Stimulated activated CD4-positive, alpha-beta T cell treated with anti-CD3 and anti-CD28 coated beads, TNF-alpha, amount 100 ng/mL, for 4 hours (primary cell): ENCODE measurements at places on chromosomes 1 and 21.

DNA sequence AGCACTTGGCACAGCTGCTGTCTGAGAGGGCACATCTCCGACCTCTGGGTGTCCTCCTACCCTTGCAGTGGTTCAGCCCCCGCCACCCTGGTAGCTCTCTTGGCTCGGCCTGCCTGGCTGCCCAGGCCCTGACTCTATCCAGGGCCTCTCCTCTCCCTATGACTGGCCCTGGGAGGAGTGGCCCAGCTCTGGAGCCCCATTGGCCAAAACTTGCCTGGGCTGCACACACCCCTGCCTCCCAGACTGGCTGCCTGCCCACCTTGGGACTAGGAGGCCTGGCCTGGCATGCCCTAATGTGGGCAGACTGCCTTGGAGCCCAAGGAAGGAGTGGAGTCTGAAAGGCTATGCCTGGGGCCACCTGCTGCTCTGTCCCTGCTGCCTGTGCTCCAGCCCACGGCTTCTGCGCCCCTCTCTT is 33.6 kb downstream of the ACOT11 start:
- DNase-seq, result no peak

DNA sequence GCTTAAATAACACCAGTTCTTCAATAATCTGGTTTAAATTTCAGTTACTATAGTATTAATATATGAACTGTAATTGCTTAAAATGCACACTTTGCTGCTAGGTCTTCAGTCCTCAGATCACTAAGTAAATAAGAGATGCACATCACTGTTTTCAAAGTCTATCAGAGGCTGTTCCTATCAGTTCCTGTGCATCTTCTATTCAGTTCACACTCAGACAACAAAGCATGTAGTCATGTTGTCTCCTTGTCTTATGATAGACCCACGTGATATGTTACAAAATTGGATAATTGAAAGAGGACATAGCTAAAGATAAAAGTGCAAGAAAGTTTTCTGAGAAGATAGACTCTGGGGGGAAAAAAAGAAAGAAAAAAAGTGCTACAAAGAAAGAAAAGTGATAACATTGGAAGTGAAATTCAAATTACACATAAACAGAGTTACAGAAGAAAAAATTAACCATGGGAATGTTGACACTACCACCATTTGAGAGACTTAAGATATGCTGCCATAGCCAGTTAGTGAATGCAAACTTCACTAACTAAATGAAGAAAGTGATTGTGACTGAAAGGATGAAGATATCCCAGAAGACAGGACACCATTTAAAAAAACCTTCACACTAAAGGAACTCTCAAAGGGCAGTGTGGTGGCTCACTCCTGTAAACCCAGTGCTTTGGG is 33.9 kb upstream of the TSNAX start:
- no peak for DNase-seq

DNA sequence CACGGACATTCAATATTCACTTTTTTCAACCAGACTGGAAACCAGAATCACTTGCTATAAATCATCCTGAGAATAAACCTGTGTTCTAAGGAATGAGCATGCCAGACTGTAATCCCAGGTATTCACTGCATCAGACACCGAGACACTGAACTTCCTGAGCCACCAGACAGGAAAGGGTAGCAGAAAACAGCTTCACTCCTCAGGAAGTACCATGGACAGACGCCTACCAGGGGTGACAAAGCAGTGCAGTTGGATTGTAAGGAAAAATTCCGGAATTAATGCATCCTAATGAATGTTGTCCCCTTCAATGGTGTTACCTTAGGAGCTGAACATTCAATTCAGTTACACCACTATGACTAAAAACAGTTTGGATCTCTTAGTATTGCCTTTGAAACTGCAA is 156.1 kb downstream of the PIGK start:
- DNase-seq, result no peak

DNA sequence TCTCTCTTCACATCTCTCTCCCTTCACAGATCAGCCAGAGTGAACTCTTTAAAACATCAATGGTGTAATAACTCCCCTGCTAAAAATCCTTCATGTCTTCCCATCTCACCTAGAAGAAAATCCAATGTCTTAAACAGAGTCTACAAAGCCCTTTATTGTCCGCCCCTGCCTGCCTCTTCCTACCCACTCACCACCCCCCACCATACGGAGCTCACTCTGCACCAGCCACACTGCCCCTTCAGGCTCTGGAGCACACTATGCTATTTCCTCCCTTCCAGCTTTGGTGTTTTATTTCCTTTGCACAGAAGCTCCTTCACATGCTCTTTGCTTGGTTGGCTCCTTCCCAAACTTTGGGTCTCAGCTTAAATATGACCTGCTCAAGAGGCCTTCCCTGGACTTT is 10.2 kb downstream of the CAMK1G start:
- DNase-seq, result no peak

GRCh38 chr1:210293171-210293607 is 35.5 kb upstream of the HHAT start:
- no peak for DNase-seq

DNA sequence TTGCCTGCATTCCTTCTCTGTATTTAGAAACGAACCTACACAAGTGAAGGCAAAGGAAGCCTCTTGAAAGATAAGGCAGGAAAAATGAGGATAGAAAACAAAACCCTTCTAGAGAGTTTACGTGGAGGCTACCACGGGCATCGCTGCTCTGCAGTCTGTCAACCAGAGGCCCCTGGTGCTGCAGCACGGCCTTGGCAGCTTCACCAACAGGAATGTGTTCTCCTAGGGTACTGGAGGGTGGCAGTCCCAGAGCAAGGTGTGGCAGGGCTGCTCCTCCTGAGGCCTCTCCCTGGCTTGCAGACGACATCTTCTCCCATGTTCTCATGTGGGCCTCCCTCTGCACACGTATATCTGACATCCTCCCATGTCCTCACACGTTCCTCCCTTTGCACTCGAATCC is 57.6 kb upstream of the SAMD11 start:
- no peak for DNase-seq

DNA sequence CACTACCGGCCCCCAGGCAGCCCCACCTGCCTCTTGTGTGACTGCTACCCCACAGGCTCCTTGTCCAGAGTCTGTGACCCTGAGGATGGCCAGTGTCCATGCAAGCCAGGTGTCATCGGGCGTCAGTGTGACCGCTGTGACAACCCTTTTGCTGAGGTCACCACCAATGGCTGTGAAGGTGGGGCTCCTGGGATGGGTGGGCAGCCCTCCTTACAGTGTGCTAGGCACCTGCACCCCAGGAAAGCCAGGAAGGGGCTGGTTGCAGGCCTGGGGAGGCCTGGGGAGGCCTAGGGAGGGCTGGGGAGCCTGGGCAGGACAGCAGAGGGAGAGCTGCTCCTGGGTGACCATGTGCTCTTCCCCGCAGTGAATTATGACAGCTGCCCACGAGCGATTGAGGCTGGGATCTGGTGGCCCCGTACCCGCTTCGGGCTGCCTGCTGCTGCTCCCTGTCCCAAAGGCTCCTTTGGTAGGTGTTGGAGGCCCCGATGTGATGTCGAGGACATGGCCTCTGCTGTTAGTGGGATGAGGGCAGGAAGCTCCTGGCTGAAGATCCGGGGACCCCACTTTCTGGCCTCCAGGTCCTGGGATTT is 16.5 kb downstream of the CELSR2 start:
- no peak for DNase-seq

- DNase-seq, result no peak
Observed at GRCh38 chr1:26570287-26570686, 40.7 kb downstream of the RPS6KA1 start.

- DNase-seq, result no peak
Observed at GRCh38 chr21:39373634-39374033, 24.7 kb upstream of the HMGN1 start.

DNA sequence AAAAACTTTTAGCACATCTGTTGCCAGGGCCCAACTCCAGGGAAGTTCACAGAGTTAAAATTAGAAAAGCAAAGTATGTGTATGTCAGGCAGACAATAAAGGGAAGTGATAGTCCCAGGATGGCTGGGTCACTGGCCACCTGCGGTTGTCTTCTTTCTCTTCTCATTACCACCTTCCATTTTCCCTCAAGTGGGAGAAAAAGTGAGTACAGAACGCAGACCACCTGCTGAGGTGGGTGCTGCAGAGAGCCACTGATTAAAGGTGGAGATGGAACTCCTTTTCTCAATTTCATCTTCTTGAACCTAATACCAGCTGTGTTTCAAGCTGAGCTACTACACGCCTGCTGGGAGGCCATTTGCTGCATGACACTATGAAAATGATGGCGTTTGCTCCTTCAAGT is 88.8 kb upstream of the PDE4B start:
- DNase-seq, result no peak

DNA sequence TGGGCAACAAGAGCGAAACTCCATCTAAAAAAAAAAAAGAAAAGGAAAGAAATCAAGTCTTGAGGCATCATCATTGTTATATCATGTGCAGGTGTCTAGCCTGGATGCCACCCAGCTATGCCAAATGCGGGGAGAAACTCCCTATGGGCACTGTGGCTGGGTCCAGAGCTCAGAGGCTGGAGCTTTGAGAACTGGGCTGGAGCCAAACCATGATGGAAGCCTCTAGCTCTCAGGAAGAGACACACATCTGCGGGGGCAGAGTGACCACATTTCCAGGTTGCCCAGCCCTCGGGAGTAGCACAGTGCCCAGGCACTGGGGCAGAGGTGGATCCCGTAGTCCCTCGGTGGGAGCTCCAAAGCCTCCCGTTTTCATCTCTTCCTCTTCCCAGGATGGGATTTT is 58.9 kb downstream of the COL18A1 start:
- DNase-seq, result no peak

DNA sequence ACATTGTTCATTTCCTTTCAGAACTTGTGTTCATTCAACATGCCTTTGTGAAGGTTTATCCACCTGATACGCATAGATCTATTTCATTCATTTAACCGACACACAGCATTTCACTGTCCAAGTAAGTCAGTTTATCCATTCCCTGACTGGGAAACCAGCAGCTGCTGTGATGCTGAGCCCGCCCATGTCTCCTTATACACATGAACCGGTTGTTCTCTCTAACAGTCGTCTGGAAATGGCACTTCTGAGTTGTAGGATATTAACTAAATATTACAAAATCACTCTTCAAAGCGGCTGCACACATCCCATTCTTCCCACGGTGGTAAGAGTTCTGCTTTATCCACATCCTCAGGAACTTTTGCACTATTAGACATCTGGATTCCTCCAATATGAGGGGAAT is 71.1 kb downstream of the NPHP4 start:
- DNase-seq, result no peak
